ENCODE measurements at places on chromosomes 7 and 10.

DNA sequence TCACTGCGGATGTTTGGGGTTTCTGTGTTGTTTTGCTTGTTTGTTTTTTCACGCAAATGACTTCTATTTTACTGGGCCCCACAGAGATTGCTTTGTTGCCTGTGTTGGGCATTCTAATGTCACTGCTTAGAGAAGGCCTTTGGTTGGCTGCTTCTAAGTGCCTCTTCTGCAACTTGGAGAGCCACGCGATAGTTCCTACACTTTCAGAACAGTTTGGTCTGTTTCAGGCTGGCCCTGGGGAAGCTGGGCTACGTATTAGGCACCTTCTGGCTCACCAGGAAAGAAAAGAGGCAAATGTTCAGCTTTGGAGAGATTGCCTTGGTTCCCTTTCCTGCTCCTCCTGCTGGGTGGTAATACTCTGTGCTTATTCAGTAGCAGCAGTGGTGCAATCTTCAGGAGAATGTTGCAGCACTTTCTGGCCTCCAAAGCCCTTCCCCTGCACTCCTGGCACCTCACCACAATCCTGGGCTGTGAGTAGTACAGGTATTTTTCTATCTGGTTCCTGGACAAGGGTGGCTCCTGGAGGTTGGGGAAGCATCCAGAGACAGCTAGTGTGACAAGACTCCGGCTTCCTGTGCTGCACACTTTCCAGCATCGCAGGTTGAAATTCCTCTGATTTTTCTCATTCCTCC, 1.2 kb downstream of the ANTXRL start:
- DNase-seq: no peak

DNA sequence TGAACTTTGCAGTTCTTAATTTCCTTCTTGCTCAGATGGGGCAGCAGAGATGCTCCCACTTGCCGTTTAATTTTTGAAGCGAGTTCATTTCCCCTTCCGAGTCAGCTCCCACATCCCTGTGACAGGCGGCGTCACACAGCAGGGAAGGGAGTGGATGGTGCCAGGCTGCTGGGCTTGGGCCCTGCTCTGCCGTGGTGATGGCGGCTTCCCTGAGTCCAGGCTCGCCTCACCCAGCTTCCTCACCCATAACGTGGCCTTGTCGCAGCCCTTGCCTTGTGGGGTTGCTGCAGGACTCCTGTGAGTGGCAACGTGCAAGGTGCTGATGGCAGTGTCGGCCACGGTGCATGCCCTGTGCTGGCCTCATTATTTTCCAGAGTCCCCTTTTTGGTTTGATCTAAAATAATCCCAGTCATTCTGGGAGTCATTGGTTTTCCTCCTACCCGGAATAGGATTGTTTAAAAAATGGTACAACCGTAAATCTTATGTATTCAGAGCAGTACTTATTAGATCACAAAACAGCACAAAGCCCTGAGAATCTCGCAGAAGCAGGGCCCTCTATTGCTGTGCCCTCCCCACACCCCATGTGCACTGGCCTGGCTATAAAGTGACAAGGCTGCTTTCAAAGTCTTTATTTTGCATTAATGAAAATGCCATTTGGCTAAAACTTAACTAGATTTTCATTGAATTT, 260.1 kb downstream of the WDR37 start:
- DNase-seq: no peak

DNA sequence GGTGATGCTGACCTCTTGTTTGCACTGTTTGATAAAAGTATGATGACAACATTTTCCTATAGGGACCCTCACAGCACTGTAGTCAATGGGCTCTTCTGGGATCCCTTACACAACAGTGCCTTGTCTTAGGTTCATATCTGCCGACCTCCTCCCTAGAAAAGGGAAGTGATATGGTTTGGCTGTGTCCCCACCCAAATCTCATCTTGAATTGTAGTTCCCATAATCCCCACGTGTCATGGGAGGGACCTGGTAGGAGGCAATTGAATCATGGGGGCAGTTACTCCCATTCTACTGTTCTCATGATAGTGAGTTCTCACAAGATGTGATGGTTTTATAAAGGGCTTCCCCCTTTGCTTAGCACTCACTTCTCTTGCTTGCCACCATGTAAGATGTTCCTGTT, 23.1 kb downstream of the ZC3HAV1 start:
- no peak for DNase-seq

- no peak for DNase-seq
Measured at GRCh38 chr7:49638166-49638565, 135.3 kb upstream of the VWC2 start.

GRCh38 chr7:128919881-128920799, 9.6 kb upstream of the KCP start:
- DNase-seq: no peak

- DNase-seq: no peak
Measured at GRCh38 chr7:28520074-28521015, 108.0 kb downstream of the CREB5 start.

DNA sequence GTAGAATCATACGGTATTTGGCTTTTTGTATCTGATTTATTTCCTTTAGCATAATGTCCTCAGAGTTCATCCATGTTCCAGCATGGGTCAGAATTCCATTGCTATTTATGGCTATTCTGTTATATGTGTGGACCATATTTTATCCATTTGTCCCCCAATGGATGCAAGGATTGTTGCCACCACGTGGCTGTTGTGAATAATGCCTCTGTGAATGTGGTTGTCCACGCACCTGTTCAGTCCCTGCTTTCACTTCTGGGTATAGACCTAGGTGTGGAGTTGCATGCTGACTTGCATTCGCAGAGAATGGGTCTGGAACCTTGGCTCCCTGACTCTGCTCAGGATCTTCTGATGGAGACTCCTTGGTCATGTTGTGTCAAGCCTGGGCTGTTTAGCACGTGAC, 199.9 kb downstream of the CAMK1D start:
- no peak for DNase-seq

- no peak for DNase-seq
Measured at GRCh38 chr7:155058896-155059295, 11.2 kb upstream of the HTR5A start.

- DNase-seq: no peak
Measured at GRCh38 chr10:72688208-72688651, 3.7 kb upstream of the MCU start.

DNA sequence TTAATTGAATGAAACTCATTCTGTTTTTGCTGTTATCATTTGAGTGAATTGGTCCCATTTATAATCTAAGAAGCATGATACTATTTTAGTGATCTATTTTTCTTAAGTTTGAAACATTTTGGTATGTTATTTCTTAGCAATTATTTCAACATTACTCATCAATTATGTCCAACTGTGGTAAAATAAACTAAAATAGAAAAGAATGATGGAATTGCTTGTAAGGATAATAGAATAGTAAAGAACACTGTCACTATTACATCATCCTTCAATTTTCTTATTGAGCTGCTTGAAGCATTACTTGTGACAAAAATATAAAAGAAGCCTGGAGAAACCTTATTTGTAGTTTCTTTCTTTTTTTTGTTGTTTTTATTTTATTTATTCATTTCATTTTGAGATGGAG, 42.4 kb downstream of the ZNF487 start:
- DNase-seq: no peak

DNA sequence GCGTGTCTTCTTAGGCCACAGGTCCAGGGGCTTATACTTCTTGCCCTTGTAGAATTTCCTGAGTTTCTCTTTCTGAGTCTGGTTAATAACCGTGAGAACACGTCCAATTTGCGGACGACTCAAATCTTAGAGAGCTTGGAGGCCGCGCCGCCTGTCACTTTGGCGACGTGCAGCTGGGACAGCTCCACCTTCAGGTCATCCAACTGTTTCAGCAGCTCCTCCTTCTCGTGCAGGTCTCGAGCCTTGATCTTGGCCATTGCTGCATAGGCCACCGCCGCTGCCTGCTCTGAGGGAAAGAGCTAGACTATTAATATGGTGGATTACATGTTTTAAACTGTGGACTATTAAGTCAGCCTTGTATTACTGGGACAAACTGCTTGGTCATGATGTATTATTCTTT, 26.9 kb downstream of the EVX1 start:
- no peak for DNase-seq

DNA sequence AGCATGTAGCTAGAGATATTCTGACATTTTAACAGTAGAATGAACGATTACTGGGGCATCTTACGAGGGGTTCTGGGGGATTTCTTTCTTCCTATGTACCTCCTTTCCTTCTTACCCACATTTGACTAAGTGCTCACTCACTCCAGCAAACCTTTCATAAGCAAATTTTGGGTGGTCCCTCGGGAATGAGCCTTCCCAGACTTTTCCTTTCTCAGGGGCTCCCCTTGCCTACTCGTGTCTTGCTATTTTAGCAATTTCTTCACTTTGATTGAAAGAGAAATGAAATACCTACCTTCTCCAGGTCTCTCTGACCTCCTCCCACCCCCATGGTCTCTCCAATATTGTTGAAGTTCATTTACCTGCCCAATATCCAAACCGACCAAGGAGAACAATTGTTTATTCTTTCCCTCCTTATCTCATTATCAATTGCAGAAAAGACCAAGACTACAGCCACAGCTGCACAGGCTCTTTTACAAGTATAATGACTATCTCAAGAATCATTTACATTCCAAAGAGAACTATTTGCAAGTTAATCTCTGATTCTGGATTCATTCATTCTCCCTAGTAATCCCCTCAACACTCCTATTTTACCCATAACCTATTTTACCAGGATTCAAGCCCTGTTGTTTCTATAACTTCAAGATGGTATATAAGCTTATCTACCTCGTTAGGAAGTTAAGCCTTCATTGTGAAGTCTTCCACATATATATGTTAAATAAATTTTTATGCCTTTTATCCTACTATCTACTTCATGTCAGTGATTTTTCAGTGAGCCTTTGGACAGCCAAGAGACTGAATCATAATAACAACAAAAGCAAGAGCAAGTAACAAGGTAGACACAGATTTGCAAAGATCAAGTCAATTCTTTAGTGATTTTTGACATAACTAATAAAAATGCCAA, 480.6 kb downstream of the IPMK start:
- DNase-seq: no peak

All from GF-D8 (cell line).